ENCODE measurements at places on chromosomes 4 and X.

- no peak for DNase-seq
Measured at GRCh38 chr4:7172508-7172907, 19.8 kb upstream of the SORCS2 start.

DNA sequence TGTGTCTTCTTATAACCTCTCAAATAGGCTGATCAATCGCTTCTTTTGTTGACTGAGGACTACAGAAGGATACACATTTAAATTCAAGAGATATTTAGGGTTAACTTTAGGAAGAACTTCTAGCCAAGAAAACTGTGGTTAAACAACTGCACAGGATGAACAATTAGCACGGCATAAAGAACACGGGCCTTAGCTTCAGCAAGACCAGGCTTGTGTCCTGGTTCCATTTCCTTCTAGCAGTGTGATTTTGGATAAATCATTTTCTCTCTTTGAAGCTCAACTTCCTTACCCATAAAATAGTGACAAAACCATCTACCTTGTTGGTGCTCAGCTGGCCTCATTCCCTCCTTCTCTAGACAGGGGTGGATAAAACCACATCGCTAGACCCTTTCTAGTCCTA lies 117.6 kb downstream of the TSPAN5 start:
- no peak for DNase-seq

DNA sequence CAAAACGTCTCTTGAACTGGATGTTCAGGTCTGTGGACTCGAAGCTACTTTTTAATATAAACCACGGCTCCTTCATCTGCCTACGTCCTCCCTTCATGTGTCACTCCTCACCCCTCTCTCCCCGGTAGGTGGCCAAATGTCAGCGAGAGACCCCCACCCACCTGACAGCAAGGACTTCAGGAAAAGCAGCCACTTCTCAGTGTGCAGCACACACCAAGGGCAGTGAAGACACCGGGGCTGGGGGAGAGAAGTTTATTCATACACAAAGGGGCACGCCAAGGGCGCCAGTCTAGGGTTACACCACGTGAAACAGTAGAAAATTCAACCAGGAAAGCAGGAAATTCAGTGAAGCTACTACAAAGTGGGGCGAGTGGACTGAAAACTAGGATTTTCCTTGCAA lies 181.2 kb downstream of the AFAP1 start:
- DNase-seq, result no peak

DNA sequence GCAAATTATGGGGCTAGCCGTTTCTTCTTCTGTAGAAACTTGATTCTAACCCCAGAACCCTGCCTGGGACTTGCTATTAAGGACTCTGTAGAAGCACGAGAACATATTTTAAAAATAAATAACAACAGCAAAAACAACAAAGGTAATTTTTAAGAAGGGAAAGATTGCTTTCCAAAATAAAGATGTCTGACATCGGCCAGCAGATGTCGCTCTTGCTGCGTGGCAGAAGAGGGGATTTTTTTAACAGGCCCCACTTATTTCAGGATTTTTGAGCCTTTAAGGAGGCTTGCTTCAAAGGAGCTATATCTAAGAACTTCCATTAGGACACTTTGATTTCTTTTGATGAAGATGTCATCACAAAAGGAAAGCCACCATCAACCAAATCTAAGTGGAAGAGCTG lies 62.8 kb upstream of the EGFL6 start:
- DNase-seq, result peak; percentile 57

DNA sequence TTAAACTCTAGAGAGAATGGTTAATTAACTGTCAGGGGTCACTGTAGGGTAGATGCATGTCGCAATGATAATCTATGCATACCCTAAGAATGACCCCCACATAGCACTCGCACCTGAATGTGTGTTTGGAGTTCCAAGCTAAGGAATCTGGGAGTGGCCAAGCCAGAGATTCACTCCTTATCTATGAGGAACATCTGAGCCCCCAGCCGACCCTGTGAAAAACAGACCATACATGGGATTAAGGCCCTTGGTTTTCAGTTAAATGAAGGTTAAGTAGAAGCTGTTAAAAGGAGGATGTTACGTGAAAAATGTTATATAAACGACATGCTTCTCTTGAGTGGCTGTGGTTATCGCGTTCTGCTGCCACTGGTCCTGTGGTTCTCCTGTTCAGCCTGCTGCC lies 147.2 kb downstream of the RELL1 start:
- no peak for DNase-seq

GRCh38 chr4:173367285-173367684 lies 3.5 kb upstream of the SAP30 start:
- DNase-seq, result no peak

DNA sequence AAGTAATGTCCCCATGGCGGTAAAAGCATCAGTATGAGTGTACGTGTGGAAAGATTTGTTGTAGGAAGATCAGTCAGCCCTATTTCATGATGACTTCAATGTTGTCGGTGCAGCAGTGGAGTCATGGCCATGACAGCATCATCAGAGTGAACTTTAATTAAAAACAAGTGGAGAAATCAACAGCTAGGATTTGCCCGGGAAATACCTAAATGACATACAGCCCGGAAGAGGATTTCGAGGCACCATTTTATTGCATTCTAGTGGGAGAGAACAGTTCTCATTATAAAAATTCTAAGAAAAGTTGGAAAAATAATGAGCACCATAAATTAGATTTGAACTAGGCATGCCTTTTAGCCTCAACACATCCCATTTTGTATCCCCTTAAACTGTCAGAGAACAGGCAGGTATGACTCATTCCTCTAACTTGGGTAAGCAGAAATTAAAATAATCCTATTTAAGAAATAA lies 170.1 kb downstream of the SHROOM3 start:
- no peak for DNase-seq

DNA sequence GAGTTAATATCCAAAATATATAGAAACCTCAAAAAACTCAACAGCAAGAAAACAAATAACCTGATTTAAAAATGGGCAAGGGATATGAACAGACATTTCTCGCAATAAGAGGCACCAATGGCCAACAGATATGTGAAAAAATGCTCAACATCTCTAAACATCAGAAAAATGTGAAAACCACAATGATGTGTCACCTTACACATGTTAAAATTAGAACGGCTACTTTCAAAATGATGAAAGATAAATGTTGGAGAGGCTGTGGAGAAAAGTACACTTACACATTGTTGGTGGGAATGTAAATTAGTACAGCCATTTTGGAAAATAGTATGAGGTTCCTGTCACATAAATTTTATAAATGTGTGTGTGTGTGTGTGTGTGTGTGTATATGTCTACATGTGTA lies 731.3 kb downstream of the DMD start:
- no peak for DNase-seq

- DNase-seq, result no peak
Measured at GRCh38 chr4:109915385-109916026, 2.8 kb downstream of the EGF start.

DNA sequence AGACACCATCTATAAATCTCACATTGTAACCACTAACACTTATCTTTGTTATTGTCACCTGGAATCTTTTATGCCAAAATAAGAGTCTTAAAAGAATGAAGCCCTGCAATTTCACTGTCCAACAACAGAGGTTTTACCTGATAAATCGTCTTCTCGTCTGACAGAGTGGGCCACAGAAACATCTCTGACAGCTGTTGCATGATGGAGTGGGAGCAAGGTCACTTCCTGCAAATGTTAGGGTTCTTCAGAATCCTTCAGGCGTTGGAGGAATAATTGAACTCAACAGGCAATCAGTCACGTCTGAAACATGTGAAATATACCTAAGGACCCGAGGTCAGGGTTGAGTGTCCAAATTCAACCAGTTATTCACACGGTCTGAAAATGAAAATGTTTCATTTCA lies 353.6 kb downstream of the TRIML1 start:
- no peak for DNase-seq

DNA sequence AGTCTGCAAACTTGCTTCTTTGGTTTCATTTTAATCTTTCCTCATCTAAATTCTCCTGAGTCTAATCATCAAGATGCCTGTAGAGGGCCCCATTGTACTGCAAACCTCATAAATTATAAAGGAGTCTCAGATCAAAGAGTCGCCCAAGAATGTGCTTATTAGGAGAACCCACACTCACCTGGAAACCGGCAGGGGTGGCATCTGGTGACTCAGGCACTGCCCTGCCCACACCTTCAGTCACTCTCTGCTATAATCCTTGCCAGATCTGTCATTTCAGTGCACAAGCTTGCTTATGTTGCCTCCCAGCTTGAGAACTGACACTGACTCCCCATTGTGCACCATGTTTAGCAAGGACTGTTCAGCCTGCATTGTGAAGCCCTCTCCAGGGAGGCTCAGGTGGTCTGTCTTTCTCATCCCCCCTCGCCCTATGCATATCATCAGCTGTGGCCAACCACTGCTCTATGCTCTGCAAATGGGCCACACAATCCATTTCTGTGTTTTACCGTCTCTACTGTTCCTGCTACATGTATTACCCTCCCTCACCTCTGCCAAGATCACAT lies 12.4 kb downstream of the EPGN start:
- no peak for DNase-seq

DNA sequence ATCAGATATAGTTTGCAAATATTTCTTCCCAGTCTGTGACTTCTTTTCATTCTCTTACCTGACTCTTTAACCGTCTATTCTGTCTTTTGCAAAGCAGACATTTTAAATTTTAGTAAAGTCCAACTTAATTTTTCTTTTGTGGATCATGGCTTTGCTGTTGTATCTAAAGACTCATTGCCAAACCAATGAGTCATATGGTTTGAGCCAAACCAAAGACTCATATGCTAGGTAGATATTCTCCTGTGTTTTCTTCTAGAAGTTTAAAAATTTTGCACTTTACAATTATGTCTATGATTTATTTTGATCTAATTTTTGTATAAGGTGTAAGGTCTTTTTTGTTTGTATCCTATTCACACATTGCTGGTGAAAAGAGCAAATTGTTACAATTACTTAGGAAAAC lies 446.8 kb downstream of the ANKRD50 start:
- no peak for DNase-seq

- no peak for DNase-seq
Measured at GRCh38 chr4:33176566-33176965, 2456.4 kb downstream of the PCDH7 start.

DNA sequence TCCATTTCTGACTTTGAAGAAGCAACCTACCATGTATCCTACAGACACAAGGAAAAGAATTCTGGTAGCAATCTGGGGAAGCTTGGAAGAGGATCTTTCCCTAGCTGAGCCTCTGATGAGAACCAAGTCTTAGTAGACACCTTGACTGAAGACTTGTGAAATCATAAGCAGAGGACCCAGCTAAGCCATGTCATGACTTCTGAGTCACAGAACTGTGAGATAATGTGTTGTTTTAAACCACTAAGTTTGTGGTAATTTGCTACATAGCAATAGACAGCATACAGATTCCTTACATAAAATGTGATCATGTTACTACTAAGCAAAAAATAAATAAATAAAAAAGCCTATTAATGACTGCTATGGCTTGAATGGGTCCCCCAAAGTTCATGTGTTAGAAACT lies 71.3 kb upstream of the ANKRD50 start:
- no peak for DNase-seq

GRCh38 chrX:54695231-54695630 lies 102.8 kb downstream of the ITIH6 start:
- no peak for DNase-seq

- no peak for DNase-seq
Measured at GRCh38 chr4:105637408-105638176, 70.9 kb downstream of the INTS12 start.

- DNase-seq, result no peak
Measured at GRCh38 chr4:112946127-112946526, 103.3 kb upstream of the ANK2 start.

DNA sequence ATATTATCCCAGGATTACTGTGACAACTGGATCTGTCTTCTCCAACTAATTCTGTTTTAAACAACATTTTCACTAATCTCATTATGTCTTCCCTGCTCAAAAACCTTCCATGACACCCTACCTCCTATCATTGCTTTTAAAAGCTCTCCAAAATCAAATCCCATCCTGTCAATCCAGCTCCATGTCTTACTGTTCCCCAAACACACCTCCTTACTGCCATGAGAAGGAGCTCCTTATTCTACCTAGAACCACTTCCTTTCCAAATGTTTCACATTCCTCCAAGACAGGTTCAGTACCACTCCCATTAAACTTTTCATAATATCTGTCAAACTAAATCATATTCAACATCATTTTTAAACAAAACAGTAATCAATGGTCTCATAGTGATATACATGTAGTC lies 66.9 kb upstream of the WDR17 start:
- DNase-seq, result no peak

DNA sequence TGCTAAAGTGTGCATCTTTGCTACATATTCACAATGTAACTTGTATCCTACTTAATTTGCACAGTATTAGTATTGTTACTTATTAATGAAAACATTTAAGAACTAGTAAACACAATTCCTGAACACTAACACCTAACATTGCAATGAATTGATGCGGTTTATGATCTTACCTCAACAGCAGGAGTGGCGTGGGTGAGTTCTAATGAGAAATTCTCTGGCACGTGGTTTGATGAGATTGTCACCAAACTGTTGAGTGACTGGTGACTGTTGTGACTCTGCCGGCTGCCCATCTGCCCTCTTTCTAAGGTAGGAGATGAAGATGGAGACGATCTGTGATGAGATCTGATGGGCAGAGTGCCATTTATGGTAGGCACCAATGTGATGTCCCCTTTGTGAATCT lies 2.9 kb downstream of the PCDH18 start:
- no peak for DNase-seq

DNA sequence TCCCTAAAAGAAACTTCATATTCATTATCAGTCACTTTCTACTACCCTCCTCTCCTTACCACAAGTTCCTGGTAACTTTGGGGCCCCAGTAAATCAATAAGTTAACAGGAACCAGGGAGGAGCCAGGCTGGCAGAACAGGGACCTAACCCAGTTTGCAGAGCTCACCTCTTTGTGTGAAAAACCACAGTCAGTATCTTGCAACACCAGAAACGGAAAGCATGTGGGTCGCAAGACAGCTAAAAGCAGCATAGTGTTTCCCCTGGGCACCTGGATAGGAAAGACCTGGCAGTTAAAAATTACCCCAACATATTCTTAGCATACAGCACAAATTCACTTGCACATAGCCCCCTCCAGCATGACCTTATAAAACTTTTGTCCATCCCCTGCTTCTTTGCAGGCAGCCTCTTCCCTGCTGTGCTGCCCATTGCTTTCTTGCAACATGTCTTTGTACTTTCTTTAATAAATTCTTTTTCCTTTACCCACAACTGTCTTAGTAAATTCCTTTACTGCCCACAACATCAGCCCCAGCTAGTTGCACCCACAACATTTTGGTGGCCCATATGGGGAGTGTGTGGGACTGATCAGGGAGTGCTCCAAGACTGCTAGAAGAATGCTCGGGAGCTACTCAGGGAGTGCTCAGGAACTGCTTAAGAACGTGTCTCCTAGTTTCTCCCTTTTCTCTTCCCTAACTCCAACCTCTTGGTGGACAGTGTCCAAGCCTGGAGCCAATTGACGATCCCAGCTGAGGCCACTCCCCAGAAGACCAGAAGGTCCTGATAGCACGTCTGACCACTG lies 83.4 kb downstream of the MSN start:
- peak; percentile 63 for DNase-seq

- no peak for DNase-seq
Measured at GRCh38 chr4:181939199-181939945, 303.8 kb upstream of the TENM3 start.

DNA sequence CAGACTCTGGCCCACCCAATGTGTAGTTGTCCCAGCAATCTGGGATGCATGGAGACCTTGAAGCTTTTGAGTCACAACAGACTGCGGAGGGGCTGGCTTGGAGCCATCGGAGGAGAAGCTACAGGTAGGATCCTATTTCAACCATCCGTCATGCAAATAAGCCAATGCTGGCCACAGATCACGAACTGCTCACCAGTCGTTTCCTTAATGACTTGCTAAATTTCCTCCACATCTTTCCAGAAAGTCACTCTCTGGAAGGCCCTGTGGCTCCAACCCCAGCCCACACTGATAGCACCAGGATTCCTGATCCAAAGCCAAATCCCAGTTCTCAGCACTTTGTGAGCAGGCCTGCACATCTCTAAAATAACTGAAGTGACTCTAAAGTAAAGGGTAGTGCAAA lies 321.3 kb downstream of the RAB28 start:
- no peak for DNase-seq

Measured in activated CD4-positive, alpha-beta memory T cell treated with anti-CD3 and anti-CD28 coated beads, Interleukin-2, amount 10 ng/mL, durations not matched to agents 7 days and 5 days (primary cell).